Kidney epithelial cell (primary cell): ENCODE measurements at places on chromosomes 5 and 9.
A peak's percentile ranks its signal among the peaks of the same experiment; 100 is the strongest.

DNA sequence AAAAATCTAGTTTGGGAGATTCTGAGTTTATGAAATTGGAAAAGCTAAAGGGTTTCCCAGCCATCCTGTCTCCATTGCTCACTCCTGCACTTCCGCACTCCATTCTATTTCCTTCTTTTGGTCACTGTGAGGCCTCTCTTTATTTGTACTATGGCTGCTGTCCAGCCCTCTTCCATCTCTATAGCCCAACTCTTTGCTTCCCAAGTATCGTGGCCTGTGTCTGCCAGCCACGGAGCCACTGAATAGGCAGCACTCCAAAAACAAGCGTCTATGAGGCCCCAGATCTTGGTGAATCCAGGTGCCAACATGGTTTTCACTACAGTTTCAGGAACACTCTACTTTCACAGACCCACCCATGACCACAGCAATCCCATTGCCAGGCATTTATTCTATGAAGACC lies 37.2 kb downstream of the GRAMD2B start:
- no peak for DNase-seq

GRCh38 chr5:154734370-154735248 lies 20.6 kb upstream of the LARP1 start:
- no peak for DNase-seq

GRCh38 chr5:16544607-16545374 lies 72.0 kb downstream of the RETREG1 start:
- no peak for DNase-seq

DNA sequence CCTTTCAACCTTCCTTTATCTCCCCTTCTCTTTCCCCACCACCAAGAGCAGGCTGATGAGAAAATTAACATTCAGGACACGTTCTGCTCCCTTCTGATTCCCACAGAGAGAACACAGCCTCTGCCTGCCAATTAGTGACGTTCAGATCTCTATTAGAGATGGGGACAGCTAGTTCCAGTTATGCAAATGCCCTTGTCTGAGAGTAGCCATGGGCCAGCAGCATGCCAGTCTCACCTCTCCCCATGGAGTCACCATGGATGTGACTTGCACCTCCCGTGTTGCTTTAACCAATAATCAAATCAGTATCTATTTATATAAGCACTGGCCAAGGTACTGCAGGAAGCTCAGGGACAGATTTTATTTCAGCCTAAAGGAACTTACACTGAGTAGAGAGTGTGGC lies 61.3 kb downstream of the KCNIP1 start:
- no peak for DNase-seq

DNA sequence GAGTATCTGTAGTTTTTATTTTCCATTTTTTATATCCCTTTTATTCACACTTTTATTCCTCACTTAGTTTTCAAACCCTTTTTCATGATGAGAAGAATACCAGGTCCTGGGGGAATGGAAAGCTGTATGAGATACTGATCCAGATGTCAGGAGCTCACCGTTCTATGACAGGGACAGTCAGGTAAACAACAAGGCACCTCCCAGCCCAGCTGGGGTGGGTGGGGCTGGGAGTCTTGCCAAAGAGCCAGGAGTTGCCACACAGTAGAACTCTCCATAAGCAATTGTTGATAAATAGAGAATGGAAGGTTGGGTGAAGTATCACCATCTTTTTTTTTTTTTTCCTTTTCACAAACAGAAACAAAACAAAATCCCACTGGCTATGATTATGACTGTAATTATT lies 225.8 kb downstream of the NSG2 start:
- no peak for DNase-seq

GRCh38 chr9:7139886-7140285 lies 382.1 kb downstream of the KDM4C start:
- DNase-seq, result no peak

- peak; percentile 38 for DNase-seq
Observed at GRCh38 chr9:89519366-89519805, 21.5 kb upstream of the SEMA4D start.

GRCh38 chr9:18874069-18874468 lies 158.9 kb downstream of the SAXO1 start:
- no peak for DNase-seq

DNA sequence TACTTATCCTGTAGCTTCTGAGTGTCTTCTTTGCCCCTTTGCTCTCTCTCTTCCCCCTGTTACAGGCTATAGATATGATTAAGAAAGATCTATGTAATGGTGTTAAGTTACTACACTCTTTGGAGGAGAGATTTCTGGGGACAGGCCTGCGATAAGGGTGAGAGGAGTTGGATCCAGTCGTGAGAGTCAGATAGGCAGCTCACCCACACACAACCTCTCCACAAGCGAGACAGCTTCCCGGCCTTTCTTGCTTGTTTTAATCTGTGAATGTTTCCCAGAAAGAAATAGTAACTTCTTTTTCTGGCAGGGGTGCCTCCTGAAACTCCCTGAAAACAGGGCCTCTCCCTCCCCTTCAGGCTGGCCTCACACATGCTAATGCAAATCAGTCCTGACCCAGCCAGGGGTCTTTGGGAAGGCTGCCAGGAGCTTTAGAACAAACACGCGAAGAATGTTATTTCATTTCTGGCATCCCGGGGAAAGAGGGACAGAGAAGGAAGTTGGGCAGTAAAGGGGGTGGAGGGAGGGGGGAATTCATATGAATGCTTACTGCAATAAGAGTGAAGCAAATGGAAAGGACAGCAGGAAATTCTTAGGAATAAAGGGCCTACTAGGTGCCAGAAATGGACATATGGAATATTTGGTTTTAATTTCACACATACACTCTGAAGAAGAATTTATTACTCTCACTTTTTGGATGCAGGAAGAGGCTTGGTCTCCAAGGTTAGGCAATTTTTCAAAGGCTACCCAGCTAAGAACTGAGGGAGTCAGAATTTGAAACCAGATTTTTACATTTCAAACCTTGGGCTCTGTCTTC lies 215.8 kb upstream of the TRIM32 start:
- peak; percentile 14 for DNase-seq

DNA sequence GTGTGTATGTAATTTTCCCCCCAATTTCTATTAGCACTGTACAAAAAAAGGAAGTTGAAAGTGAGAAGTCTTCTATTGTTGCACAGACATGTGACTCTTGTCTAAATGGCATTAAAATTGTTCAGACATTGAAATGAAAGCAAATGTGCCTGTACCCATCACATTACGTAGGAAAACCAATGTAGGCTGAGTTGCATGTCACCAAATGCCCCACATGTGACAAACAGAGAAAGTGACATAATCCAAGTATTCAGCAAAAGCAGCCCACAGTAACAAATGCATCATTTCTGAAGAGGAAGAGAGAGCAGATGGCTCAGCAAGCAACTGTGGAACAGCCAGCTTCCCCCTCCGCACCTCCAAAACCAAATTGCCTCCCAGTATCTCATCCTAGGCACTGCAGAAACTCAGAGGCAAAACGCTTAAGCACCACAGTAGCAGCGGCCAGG lies 161.5 kb upstream of the NR4A3 start:
- no peak for DNase-seq

GRCh38 chr5:102930244-102930643 lies 175.1 kb downstream of the PAM start:
- no peak for DNase-seq

- no peak for DNase-seq
Observed at GRCh38 chr5:82796643-82797416, 280.4 kb downstream of the TMEM167A start.

- DNase-seq, result no peak
Observed at GRCh38 chr5:18314192-18314778, 680.0 kb downstream of the TAF11L14 start.

DNA sequence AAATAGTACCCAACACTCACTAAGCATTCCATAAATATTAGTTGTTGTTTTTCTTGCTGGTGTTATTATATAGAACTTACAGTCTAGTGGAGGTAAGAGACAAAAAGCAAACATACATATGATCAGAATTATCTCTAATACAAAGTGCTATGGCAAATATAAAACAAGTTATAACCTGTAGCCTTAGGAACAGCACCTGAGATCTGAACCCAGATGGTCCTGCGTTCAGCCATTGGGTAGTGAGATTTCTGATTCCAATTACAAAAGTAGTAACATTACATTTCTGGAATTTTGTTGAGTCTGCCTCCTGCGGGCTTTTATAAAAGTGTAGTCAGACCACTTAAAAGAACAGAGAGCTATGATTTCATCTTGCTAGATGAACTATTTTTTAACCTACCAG lies 242.9 kb upstream of the ZNF462 start:
- DNase-seq, result no peak

DNA sequence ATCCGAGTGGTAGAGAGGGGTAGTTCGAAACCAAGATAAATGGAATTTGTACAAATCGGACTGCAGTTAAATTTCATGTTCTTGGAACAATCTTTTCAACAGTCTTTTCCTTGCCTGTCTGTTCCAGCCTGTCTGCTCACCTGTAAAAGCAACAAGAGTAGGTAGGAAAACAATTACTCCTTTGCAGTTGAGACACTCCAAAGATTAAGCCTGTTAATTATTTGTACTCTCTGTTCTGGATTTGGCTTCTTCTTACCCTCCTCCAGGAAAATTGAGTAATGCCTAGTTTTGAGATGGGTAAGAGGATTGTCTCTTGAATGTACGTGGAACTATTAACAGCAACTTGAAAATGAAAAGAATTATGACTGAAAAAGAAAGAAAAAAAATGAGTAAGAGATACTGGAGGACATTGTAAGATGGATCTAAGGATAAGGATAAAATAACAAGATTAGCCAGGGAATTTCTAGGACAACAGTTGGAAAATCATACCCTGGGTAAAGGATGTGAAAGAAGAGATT lies 24.3 kb downstream of the SPAAR start:
- DNase-seq, result no peak

DNA sequence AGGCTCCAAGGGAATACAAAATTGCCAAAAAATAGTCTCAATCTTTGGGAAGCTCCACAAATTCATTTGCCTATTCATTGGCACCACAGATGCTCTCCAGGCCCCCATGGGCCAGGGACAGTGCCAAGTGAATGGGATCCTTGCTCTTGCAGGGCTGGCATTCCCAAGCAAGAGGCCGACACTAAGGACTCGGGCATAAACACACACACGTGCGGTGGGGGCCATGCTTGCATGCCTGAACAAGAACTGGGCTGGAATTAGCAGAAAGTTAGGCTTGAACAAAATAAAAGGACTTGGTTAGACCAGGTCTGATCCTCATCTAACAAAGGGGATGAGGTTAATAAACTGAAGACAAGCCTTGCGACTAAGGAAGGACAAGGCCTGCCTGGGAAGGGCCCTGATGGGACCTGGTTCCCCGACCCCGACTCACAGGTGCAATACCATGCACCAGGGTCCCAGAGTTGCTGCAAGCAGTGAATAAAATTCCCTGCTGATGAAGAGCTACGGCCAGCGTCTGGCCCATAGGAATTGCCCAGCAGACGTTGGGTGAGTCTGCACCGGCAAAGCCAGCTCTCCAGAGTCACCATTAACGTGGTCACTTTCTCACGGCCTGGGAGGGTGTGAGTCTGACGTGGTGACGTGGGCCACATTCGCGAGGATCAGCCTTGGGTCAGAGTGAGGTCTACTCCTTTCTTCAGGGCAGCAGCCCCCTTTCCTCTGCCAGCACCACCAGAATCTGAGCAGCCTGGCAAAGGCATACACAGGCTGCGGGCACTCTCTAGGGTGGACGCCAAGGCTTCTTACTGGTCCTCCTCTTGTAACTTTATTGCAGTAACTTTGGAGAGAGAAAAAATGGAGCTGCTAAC lies 77.4 kb upstream of the FCN1 start:
- DNase-seq, result no peak

- DNase-seq, result no peak
Observed at GRCh38 chr5:176153741-176154140, 84.5 kb upstream of the SIMC1 start.

GRCh38 chr5:5407924-5408323 lies 14.6 kb upstream of the ICE1 start:
- no peak for DNase-seq

DNA sequence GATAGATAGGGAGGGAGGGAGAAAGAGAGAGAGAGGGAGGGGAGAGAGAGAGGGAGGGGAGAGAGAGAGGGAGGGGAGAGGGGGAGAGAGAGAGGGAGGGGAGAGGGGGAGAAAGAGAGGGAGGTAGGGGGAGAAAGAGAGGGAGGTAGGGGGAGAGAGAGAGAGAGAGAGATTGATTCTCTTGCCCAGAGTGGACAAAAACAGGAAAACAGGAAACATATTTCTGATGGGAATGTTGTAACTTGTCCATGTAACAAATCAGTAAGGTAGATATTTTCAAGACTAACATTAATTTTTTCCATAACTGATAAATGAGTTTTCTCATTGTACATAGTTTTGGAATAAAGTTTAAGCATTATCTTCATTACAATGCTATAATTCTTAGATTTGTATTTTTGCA lies 811.7 kb upstream of the GRAMD2B start:
- no peak for DNase-seq

DNA sequence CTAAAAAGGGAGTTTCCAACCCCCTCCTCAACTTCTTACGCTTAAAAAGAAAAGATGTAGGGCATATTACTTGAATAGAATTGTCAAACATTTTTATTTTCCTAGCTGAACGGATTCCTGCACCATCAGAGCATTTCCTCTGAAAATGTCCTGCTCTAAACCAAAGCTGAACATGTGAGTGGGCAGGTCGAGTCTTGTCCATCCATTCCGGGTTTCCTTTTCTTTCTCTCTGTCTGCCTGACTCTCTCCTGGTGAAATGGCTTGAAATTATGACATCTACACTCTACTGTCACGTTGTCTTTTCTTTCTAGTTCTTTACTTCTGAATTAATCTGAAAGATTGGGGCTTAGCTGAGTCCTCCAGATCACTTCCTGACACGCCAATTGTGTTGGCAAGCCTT lies 39.2 kb upstream of the PTPN3 start:
- no peak for DNase-seq

DNA sequence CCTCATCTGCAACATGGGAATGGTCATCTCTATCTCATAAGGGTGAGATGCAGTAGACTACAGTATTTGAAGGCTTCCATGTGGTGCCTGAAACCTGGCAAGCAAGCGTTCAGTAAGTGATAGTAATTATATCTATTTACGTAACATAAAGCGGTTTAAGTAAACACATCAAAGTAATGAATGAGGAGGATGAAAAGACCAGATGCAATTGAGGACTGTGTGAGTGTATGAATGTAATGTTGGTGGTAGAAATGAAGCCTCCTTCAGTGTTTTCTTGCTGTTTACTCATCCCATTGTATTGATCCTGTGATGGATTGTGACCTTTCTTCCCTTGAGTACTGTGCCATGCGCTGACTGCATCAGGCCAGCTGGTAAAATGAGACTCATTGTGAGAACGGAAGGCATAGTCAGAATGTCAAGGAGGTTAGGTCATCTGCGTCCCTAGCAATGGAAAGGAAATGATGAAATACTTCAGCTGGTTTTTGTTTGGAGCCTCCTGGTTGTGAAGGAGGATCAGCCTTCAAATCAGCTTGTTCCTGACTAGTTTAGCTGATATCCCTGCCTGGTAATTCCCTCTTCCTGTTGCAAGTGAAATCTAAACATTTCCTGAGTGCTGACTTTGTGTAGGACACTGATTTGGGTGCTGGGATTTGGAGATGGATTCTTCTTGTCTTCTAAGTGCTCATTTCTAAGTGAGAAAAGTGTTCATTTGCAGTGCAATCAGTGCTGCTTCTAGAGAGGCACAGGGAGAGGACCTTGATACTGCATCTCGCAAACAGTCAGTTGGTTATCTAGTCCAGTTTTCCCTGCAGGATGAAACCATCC lies 35.6 kb downstream of the TNFSF8 start:
- DNase-seq, result peak; percentile 88
